Astrocyte of the spinal cord (primary cell): ENCODE measurements at places on chromosomes 2 and 18.

- no peak for DNase-seq
Measured at GRCh38 chr2:190355968-190356644, 12.7 kb downstream of the INPP1 start.

DNA sequence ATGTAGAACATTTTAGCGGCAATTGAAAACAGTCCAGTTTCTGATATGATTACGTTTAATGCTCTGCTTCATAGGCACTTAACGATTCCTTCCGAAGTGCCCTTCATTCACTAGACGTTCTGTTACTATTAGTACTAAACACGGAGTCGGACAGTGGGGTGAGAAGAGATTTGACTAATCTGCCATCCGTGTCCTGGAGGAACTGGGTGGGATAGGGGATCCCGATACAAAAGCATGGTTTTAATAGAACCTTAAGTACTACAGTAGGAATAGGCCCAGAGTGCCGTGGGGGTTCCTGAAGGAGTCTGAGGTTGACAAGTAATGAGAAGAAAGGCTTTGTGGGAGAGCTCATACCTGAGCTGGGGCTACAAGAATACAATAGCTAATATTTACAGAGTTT is 631 bp downstream of the MORN2 start:
- no peak for DNase-seq

- DNase-seq: no peak
Measured at GRCh38 chr18:12886498-12887126, 2.6 kb upstream of the PTPN2 start.

DNA sequence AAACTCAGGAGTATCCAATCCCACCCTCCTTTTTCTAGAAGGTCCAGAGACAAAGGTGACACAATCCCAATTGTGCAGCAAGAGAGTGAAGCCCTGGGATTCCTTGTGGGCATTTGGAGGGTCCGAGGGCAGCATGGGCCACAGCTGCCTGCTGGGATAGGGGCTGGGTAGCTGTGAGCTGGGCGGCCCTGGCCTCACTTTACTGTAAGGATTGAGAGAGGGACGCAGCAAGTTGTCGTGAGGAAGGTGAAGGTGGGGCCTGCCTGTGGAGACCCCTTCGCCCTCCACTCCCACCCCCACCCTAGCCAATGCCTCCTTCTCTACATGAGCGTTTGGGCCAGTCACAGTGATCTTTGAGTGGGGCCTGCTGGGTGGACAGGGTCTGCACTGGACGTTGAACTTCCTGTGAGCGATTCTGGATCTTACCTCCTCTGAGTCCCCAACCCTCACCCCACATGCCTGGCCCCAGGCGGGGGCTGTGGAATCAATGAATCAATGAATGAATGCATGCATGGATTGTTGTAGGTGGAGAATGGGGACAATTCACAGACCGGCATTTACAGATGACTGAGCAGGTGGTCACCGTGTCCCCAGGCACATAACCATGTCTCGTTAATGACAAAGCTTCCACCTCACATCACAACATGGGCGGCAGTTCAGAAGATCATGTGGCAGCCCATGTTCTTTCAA is 107.2 kb downstream of the INHBB start:
- no peak for DNase-seq

DNA sequence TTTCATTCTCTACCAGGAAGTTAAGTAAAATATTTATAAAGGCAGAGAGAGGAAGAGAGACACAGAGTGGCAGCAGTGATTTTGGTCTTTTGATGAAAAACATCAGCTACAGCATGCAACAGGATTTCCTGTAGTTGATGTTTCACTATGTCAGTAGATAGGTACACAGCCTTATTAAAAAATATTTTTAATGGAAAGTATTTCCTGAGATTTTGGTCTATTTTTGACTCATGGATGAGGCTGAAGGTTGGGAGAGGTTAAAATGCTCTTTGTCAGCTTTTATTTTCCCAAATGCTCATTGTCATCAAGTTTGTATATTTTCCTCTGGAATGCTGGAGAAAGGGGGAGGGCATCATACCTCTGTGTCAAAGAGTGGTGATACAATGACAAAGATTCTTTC is 1112.5 kb downstream of the CBLN2 start:
- DNase-seq: no peak

DNA sequence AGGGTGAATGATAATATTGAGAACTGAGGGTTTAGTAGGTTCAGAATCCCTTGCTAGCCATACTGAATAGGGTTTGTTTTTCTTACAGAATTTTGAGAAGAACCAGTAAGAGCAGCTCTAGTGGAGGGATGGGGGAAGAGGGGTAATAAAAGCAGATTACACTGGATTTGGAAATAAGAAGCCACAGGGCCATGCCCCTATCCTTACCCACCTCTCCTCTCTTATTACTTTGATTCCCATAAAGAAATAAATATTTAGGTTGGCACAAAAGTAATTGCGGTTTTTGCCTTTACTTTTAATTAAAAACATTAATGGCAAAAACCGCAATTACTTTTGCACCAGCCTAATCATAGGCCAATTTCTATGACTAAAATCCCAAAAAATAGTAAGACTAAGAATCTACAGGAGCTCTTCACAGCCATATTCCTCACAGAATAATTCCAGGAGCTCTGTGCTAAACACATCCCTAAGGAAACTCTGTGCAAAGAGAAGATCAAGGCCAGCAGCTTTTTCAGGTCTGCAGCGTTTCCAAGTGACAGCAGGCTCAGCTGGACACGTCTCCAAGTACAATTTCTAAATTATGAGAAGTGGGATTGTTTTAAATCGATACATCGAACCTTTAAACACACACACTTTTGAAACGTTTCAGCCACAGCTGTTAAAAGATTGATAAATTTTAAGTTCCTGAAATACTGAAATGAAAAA is 58.4 kb upstream of the RTN4 start:
- DNase-seq: no peak
